Placental pericyte (primary cell): ENCODE measurements at places on chromosomes 2 and 18. TPM values are rescaled to one million over a fixed set of nuclear protein-coding genes. Genes with fewer than 3 reads are reported as not detected.

The FABP1 gene
- not detected in 2 replicates for total RNA-seq

The GMCL1 gene
- total RNA-seq, result 9.6 and 10.7 TPM in 2 replicates

The TMEM200C gene
- total RNA-seq, result not detected in 2 replicates

The REG1B gene
- total RNA-seq, result not detected in 2 replicates

The ADD2 gene
- total RNA-seq, result 0.14 TPM in 1 of 2 replicates, not detected in the other

The CYP27A1 gene
- total RNA-seq, result 4.7 and 23.4 TPM in 2 replicates

The TCF23 gene
- not detected in 2 replicates for total RNA-seq

The CHPF gene
- 193 and 332 TPM in 2 replicates for total RNA-seq

The HOXD12 gene
- 0.22 TPM in 1 of 2 replicates, not detected in the other for total RNA-seq

The UGT1A7 gene
- not detected in 2 replicates for total RNA-seq

The SCN3A gene
- under 0.01 TPM in 1 of 2 replicates, not detected in the other for total RNA-seq

The COBLL1 gene
- total RNA-seq, result 8.9 and 33.0 TPM in 2 replicates

The EN1 gene
- total RNA-seq, result not detected in 2 replicates
